Stimulated activated naive CD4-positive, alpha-beta T cell (primary cell): ENCODE measurements at places on chromosomes 12 and 14.
A peak's percentile ranks its signal among the peaks of the same experiment; 100 is the strongest.

GRCh38 chr12:25295361-25295760 lies 44.6 kb upstream of the KRAS start:
- no peak for DNase-seq

DNA sequence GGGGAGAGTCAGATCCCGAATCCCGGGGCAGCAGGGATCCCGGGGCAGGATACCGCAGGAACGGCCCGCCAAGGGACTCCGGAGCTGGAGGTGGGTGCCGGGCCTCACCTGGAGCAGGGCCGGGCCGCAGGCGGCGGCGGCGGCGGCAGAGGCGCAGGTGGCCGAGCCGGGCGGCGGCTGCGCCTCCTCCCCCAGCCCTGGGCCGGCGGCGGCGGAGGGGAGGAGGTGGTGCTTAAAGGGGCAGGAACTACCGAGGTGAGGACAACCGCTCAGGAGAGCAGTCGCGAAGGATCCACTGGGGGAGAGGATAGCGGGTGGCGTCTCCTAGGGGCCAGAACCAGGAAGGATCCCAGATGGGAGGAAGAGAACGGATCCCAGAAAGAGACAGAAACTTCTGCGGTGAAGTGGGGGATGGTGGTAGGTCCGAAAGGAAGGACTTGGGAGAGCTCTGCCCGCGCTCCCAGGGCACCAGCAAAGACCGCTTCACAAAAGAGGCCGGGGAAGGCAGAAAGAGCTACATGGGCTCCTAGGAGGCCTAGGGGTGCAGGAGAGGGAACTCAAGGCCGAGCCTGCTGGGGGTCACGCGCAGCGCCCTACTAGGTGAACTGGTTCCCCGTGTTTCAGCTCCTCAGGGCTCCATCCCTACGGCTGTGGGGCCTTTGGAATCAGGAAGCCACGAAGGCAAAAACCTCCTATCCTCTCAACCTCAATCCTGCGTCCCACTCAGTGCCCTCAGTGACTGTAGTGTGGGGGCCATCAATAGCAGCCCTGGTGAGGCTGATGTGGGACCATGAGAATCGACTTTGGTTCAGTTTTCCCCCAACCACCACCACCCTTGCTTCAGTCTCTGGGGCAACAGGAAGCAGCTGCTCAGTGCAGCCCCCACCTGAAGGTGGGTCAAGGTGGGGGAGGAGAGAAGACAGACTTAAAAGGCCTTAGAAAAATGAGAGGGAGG lies 5.0 kb upstream of the BAZ2A start:
- peak; percentile 35 for DNase-seq

DNA sequence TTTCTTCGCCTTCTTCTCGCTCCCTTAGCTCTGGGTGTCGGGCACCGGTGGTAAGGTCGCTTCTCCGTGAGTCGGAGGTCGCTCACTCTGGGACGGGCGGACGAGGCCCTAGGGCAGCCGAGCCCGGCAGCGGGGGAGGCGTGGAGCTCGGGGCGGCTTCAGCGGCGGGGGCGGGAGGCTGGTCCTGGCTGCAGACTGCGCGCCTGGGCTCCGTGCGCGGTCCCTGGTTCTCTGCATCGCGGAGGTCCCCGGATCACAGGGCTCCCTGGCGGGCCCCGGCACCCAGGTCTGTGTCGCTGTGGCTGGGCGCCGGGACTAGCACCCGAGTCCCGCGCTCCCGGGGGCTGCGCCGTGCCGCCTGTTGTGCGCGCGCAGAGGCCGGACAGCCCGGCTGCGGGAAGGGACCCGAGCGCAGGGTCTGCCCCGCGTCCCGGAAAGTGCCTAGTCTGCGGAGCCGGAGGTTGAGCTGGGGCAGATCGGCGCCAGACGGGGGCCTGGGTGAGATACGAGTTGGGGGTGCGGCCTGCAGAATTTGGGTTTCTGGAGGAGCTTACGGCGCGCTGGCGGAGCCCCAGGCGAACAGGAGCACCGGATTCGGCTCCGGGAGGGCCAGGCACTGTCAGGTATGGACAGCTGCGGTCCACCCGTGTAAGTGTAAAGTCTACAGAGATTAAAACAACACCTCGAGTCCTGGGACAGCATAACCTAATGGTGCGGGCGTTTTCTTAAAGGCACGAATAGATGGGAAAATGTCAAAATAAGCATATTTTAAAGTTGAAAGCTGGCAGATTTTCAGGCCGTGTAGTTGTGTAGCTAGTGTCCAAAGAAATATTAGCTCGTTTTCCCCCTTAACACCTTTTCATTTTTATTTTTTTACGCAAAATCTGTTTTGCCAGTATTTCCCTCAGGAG lies 713 bp downstream of the FRMD6 start:
- DNase-seq = peak; percentile 66

- DNase-seq = no peak
These were observed 12.9 kb upstream of the ORAI1 start for GRCh38 chr12:121613462-121613861.

DNA sequence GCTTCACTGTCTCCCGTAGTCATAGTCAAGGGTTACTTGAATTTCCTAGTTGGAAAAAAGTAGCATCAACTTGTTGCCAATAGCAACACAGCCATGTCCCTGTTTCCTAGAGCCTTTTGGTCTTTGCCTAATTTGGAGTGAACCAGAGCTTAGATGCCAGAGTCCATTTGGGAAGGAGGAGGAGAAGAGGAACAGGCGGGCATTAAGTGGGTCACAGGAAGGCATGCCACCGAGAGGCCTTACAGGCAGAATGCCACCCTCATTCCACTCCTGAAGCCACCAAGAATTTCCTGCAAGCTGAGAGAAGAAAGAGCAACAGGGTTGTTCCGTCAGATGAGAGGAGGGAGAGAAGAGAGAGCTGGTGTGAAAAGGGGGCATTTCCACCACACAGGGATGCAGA lies 339.5 kb downstream of the DPF3 start:
- DNase-seq = no peak

DNA sequence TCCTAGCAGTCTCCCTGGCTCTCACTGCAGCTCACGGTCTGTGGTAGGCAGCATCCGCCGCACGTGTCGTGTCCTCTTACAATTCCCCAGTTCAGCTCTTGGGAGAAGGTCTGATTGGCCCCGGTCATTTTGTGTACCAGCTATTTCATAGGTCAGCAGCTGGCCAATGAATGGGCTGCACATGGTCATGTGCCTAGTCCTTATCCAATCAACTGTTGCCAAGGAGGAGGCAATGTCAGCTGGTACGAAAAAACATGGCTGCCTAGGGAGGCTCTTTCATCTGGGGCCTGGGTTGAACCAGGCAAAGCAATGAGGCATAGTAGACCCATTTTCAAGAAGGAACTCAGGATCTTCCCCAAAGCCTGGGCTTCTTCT lies 46.1 kb downstream of the RNFT2 start:
- DNase-seq = no peak

GRCh38 chr12:90909069-90909770 lies 45.8 kb downstream of the CCER1 start:
- DNase-seq = no peak

- DNase-seq = no peak
These were observed 4.4 kb upstream of the TDRD9 start for GRCh38 chr14:103923863-103924262.

GRCh38 chr14:56322531-56322930 lies 204.3 kb downstream of the PELI2 start:
- no peak for DNase-seq

GRCh38 chr12:2384533-2385351 lies 332.0 kb downstream of the CACNA1C start:
- DNase-seq = no peak

- DNase-seq = peak; percentile 1
These were observed 458.3 kb downstream of the BTG1 start for GRCh38 chr12:91687052-91688017.

DNA sequence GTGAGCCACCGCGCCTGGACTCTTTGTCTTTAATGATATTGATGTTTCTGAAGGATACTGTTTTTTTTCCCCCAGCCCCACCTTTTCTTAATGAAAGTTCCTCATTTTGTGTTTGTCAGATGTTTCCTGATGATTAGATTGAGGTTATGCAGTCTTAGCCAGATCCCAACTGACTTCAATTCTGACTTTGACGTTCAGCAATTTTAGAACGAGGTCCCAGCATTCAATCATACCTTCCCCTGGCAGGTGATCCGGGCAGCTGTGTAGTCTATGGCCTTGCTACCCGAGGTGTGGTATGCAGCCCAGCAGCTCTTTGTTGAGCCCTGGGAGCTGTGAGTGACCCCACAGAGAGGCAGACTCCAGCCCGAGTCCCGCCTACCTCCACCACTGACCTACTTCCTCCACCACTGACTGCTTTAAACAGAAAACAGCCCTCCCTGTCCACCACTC lies 82.7 kb downstream of the LGMN start:
- DNase-seq = no peak

GRCh38 chr14:86675059-86675458 lies 1145.1 kb downstream of the FLRT2 start:
- no peak for DNase-seq
